ENCODE measurements at places on chromosomes 2 and 18.

GRCh38 chr18:73636355-73636754 lies 511.3 kb downstream of the FBXO15 start:
- no peak for DNase-seq

DNA sequence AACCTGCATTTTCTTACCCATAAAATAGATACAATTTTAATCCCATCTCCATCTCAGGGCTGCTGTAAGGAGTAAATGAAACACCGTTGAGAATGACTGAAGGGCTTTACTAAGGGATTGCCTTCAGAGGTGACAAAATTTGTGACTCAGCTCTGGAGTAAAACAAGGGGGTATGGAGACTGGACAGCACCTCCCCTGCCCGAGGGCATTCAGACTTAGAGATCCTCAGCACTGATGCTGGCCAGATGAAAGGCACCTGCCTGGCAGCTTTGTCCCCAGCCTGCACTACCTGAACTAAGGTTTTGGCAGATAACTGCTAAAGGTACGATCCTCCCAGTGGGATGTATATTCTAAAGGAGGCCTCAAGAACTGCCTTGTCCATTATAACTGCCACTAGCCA lies 105.9 kb upstream of the STPG4 start:
- no peak for DNase-seq

- no peak for DNase-seq
Measured at GRCh38 chr2:86335865-86336674, 1.4 kb downstream of the REEP1 start.

DNA sequence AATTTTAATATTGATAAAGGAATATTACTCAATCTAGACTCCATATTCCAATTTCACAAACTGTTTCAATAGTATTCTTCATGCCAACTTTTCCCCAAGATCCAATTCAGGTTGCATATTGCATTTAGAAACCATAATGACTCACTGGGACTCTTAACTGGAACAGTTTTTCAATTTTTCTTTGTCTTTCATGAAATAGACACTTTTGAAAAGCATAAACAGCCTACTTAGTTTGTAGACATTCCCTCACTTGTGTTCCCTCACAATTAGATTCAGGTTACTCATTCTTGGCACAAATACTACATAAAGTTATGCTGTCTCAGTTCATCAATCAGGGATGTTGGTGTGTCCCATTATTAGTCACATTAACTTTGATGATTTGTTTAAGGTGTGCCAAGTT lies 1768.4 kb upstream of the PIK3C3 start:
- peak; percentile 1 for DNase-seq

DNA sequence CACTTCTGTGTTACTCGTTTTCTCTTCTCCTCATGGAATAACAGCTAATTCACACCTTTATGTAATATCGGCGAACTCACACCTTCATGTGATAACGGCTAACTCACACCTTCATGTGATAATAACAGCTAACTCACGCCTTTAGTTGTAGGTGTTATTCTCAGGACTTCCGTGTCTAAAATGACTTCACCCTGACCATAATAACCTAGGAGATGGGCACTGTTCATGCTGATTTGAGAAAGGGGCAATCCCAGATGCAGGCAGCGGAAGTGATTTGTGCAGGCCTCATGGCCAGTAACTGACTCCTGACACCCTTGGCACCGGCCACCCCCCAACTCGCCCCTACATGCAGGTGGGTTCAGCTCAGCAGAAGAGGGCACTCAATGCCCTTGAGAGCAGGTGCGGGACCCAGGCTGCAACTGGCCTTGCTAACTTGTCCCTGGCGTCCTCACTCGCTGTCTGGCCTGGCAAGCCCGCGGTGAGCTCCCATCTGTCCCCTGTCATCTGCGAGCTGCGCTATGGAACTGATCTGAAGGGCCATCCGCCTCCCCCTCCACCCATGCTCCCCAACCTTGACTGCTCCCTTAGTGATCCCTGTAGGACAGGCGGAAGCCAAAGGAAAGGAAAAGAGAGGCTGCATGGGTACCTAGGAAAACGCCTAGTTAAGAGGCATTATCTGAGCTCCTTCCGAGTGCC lies 42.6 kb upstream of the MTCL1 start:
- no peak for DNase-seq

GRCh38 chr2:2932189-2932588 lies 445.4 kb downstream of the EIPR1 start:
- no peak for DNase-seq

DNA sequence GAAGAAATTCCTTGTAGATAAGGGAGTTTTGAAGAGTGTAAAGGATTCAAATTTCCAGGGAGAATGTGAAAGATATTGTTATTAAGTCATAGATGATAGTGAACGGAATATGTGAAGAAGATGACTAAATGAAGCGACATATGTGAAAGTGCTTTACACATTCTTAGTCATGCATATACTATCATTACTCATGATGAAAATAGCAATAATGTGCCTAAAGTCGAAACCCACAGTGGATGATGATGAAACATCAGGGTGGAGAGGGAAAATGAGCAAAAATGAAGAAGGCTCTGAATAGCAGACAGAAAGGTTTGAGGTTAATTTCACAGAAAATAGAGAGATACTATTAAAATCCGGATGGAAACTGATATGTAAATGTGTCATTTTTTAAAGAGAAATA lies 1237.1 kb downstream of the LRP1B start:
- peak; percentile 69 for DNase-seq

DNA sequence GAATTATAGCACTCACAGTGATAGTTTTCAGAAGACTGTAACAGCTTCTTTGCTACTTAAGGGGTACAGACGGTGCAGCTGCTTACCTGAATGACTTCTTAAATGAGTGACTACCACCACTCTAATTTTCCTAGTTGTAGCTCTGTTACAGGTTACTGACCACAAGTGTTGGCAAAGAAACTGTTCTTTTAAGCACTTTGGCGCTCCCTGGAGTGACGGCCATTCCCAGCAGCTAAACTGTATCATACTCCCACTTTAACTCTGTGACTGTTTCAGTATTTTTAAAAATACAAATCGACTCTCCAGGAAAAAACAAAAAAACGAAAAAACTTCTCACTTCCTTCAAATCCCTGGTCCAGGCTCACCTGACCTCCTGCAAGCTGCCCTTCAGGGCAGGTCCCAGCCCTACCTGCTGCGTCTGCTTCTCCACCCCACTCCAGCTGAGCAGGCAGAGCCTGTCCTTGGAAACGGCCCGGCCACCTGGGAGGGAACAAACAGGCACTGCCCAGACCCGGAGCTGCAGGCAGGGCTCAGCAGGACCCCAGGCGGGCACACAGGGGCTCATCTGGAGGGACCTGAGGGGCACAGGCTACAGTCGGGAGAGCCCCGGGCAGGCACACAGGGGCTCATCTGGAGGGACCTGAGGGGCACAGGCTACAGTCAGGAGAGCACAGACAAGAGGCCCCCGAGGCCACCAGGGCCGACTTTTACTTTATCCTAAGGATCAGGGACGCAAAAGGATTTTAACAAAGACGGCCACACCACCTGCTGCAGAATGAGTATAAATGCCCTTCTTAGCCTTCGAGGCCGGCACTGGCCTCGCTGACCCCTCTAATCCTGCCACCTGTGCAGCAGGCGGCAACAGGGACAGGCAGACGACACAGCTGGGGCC lies 24.5 kb downstream of the SLC66A2 start:
- DNase-seq = no peak

GRCh38 chr18:77223221-77223639 lies 26.4 kb upstream of the GALR1 start:
- DNase-seq = peak; percentile 8

DNA sequence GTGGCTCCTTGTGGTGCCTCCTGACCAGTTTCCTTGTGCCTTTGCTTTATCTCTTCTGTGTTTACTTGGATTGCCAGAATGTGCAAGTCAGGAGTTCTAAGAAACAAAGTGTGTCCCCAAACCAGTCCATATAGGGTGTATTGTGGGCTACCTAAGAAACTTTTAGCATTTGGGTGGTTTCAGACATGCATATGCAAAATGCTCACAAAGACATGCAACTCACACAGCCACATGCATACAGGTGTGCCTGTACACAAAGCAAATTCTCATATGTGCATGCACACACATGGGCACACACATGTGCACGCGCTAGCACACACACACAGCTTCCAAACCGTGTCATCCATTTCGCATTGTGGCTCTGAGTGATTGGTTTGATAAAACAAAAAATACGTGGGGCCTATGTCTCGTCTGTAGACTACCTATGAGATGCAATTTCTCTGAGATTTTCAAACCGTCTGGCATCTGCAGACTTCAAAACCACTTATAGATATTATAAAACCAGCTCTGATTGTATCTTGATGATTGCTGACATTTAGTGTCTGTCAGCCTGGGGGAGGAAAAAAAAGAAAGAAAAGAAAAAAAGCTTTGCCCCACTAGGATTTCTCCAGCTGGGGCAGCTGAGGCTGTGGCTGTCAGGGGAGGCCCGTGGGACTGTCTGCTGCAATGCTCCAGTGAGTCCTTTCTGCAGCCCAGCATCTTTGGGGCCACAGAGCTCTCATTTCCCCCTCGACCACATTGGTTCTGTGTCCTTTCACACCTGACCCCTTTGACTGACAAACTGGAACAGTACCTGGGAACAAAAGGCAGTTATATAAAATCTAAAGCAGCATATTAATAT lies 556.1 kb downstream of the CMPK2 start:
- DNase-seq = no peak

DNA sequence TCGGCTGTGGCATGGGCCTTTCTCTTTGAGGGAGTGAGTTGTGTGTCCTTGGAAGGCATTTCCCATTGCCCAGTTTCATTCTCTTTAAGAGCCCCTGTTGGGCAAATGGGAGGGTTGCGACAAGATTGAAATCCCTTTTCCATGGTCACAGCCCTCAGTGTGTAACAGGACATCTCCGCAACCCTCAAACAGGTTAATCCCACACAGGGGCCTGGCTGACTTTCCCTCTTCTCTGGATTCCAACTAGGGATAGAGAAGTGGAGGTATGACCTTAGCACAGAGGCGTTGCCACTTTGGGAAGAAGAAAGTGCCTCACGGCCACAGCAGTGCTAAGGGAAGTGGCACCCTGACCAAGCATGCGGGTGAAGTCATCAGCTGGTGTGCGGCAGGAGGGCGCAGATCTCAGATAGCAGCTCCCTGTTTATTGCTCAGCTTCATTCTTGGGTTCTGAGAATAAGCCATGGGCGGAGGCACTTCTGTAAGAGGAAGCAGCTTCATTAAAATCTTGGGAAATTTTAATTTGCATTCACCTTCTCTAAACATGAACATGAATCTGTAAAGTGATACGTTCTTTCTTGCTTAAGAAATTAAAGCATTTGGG lies 256.5 kb downstream of the GBX2 start:
- DNase-seq = no peak

- no peak for DNase-seq
Measured at GRCh38 chr2:212997526-212998020, 153.8 kb downstream of the IKZF2 start.

GRCh38 chr2:64179582-64180321 lies 35.5 kb upstream of the PELI1 start:
- peak; percentile 9 for DNase-seq

GRCh38 chr2:201008296-201008829 lies 44.9 kb upstream of the ORC2 start:
- DNase-seq = no peak

GRCh38 chr2:220703279-220703678 lies 868.8 kb downstream of the EPHA4 start:
- peak; percentile 49 for DNase-seq

DNA sequence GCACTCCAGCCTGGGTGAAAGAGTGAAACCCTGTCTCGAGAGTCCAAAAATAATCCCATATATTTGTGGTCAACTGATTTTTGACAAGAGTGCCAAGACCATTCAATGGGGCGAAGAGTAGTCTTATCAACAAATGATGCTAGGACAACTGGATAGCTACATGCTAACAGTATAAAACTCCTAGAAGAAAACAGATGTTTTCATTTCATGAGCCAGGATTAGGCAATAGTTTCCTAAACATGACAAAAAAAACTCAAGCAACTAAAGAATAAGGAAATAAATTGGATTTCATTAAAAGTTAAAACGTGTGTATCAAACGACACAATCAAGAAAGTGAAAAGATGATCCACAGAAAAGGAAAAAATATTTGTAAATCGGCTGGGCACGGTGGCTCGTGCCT lies 6.3 kb downstream of the LIMS2 start:
- no peak for DNase-seq

DNA sequence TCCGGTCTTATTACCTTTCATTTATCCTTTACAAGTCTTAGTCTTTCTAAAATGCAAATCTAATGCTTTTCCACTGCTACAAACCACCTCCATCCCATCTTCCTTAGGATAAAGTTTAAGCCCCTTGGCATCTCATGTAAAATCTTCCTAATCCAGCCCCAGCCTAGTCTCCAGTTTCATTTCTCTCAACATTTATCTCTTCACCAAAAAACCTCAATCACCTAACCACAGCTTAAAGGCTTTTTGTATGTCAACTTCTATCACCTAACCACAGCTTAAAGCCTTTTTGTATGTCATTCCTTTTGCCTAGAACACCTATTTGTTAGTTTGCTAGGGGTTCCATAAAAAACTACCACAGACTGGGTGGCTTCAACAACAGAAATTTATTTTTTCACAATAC lies 4.2 kb downstream of the TRAK2 start:
- DNase-seq = no peak

GRCh38 chr2:68009526-68009925 lies 53.3 kb downstream of the C1D start:
- no peak for DNase-seq

- DNase-seq = no peak
Measured at GRCh38 chr2:11842336-11842735, 95.9 kb downstream of the LPIN1 start.

DNA sequence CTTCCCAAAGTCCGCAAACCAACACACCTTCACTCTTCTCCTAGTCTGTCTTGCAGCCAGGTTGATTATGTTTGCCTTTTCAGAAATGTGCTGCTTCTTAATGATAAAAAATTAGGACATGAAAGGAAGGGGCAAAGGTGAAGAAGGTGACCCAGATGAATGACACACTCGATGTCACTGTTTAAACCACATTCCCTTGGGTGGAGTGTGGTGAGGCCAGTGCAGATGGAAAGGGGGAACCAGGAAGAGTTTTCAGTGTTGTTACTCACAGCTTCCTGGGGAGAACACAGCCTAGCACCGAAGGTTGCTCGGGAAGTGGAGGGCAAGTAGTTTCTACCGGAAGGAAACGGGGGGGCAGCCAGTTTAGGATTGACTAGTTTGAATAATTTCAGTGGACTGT lies 57.2 kb upstream of the BOD1L2 start:
- DNase-seq = no peak
